ENCODE measurements at places on chromosomes 3 and 15.

GRCh38 chr15:43547539-43547938 lies 30.1 kb downstream of the MAP1A start:
- DNase-seq: no peak

GRCh38 chr3:38111201-38111600 lies 25.7 kb downstream of the ACAA1 start:
- no peak for DNase-seq

DNA sequence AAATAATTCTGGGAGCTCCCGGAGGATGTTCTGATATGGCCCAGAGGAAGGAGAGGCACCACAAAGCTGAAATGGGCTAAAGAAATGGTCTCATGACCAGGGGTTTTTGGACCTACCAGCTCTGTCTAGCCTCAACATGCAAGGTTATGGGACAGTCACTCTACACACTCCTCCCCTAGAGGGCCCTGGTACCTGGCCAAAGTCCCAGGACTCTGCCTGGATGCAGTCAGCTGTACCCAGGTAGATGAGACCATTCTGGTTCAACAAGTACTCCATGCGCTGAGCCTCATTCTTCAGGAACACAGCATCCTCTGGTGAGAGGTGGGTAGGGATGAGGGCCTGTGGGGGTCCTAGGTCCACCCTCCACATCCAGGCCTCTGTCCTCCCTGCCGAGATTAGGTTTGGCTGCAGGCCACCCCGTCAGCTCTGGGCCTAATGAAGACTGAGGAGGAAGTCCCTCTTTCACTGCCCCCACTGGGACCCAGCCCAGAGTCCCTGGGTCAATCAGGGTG lies 9.5 kb downstream of the EPB42 start:
- DNase-seq: no peak

DNA sequence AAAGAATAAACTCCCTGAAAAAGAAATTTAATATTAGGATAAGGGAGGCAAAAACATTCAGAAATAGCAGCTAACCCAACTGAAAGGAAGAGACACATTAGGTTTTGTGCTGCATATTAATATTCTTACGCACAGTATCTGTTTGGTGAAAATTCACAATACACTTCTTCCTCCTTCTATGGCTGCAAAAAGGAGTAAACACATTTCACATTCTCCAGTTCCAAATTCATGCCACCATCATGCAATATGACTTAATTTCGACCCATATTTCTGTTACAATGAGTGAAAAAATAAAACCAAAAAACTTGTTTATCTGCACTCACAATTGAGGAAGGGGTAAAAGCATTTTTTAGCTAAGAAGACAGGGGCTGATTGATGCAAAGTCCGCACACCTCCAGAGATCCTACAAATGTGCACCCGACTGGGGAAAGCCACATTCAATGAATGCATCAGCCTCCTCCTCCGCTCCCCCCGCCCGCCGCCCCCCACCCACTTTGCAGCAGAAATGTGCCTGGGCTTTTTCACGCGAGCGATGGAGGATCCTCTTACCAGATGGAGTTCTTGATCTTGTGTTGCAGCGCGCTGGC lies 1.0 kb downstream of the RFX7 start:
- DNase-seq: no peak

DNA sequence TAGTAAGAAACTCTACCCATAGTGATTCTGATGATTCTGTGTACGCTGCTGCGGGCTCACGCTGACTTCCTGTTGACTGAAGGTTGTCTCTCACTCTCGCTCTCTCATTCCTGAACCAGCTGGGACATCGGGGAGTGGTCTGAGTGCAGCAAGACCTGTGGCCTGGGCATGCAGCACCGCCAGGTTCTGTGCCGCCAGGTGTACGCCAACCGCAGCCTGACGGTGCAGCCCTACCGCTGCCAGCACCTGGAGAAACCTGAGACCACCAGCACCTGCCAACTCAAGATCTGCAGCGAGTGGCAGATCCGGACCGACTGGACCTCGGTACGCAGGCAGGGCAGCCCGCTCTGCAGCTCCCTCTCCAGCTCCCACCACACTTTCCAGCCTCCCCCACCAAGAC lies 63.6 kb upstream of the NR2E3 start:
- no peak for DNase-seq

- no peak for DNase-seq
Measured at GRCh38 chr15:90866800-90867199, 1.6 kb upstream of the FURIN start.

DNA sequence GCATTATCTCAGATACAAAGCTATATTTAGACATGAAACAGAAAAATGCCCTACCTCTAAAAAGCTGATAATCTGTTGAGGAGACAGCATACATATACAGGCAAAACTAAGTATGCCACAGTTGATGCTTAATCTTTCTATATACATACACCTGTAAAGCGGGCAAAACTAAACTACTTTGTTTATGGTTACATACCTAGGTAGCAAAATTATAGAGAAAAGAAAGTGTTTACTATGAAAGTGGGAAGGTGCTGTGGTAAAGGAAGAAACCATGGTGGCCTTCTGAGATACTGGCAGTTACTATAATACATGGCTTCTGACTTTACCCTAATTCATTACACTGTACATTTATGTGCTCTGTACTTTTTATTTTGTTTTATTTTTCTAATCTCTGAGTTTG lies 36.0 kb upstream of the NR1I2 start:
- no peak for DNase-seq

DNA sequence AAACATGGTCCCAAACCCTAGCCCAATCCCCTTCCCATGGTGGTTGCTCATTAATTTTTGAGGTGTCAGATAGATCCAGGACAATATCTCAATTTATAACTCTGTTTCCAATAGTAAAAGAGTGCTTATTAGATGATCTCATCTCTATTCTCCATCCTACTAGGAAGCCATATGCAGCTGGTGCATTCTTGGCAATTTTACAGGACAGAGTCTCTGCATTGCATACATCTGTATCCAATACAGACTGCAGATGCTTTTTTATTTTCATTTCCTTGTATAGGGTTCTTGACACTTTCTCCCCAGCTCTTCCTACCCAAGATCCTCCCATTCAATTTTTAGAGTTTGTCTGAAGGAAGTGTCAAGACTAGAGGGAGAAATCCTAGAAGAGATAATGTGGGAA lies 194.8 kb upstream of the DPH6 start:
- no peak for DNase-seq

- DNase-seq: no peak
Measured at GRCh38 chr15:94586099-94586498, 354.7 kb downstream of the MCTP2 start.

All from vagina (tissue), 2 donors.